CD4-positive, alpha-beta T cell treated with Interleukin-17A for 1 hour (primary cell): ENCODE measurements at places on chromosomes 5 and 9.

DNA sequence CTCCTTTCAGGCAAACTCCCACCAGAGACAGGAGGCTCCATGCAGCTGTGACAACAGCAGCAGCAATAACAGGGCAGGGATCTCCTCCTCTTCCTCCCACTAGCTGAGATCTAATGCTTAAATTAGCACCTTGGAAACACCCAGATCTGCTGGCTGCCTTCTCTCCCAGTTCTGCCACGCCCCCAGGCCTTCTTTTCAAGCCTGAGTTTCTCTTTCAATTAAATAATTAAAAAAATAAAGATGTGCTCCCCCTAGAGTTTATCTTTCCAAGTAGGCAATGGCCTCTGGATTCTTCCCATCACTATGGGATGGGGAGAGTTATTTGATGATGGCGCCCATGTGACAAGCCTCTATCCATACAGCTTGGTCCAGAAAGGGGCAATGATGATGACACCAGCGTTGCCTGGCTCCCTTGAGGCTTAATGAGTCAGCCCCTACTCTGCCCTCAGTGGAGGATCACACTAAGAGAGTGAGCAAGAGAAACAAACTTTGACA lies 3.8 kb downstream of the FAM219A start:
- no peak for DNase-seq

- no peak for DNase-seq
Observed at GRCh38 chr5:89871906-89872305, 537.6 kb downstream of the CETN3 start.

DNA sequence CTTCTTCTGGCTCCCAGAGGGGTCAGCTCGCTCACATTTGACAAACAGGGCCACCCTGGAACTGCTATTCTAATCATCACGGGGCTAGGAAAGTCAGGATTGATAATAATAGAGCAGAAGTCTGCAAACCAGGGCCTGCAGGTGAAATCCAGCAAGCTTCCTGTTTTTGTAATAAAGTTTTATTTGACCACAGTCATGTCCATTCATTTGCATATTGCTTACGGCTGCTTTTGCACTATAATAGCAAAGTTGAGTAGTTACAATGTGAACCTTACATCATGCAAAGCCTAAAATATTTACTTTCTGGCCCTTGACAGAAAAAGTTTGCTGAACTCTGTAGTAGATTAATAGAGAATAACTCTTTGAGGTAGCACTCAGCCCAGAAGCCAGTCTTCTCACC lies 63.2 kb upstream of the CTXN3 start:
- no peak for DNase-seq

DNA sequence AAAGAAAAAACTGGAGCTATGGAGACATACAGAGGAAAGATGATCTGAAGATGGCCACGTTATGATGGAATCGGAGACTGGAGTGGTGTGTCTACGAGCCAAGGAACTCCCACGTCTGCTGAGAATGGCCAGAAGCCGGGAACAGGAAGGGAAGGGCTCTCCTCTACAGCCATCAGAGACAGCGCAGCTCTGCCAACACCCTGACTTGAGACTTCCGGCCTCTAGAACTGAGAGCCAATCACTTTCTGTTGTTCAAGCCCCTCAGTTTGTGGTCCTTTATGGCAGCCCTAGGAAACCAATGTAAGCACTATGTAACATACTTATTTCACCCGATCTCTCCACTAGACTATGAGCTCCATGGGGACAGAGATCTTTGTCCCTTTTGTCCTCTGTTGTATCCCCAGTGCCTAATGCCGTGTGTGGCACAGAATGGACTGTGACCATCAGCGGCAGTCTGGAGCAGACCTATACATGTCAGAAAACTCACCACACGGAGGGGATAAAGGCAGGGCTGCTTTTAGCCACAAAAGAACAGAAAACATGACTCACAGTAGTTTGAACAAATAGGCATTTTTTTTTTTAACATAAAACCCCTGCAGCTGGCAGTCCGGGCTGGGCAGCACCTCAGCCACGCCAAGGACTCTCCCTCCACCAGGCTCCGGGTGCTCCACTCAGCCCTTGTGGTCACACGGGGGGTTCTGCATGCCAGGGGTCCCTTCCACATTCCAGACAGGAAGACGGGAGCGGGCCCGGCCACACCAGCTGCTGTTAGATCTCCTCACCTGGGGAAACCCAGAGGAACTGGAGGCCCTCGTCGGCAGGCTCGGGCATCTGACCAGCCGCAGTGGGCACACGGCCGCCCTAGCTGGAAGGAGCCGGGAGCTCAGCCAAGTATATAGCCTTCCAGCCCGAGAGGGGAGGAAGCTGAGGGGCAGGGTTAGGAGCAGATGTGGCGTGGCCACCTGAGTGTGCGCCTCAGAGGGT lies 16.1 kb upstream of the MXD3 start:
- DNase-seq: peak; percentile 39

DNA sequence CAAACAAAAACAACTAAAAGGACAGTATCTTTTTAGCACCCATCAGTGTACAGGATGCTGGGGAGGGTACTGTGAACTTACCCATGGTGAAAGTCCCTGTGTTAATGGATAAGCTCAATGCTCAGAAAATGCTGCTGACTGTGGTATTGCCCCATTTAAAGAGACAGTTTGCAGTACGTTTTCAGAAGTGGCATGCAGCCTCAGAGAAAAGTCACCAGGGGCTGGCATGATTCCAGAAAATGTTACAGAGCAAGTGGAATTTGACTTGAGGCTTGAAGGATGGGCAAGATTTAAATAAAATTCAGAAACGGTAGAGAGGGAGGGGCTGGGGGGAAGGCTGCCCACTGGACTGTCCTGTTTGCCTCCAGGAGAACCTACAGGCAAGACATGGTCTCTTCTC lies 7.2 kb downstream of the S1PR3 start:
- DNase-seq: no peak

GRCh38 chr9:137416563-137417151 lies 6.3 kb downstream of the EXD3 start:
- DNase-seq: no peak
